Fibroblast of the conjunctiva (primary cell): ENCODE measurements at places on chromosomes 1 and 21.

DNA sequence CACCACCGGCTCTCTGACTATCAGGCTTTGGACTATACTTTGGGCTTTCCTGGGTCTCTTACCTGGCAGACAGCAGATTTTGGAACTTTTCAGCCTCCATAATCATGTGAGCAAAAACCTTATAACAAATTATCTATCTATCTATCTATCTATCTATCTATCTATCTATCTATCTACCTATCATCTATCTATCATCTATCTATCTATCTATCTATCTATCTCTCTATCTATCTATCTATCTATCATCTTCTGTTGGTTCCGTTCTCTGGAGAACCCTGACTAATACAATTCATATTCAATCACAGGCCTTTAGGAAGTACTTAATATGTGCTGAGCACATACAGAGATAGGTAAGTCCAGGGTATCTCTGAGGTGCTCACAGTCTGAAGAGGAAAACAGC lies 18.7 kb upstream of the SCMH1 start:
- no peak for DNase-seq

DNA sequence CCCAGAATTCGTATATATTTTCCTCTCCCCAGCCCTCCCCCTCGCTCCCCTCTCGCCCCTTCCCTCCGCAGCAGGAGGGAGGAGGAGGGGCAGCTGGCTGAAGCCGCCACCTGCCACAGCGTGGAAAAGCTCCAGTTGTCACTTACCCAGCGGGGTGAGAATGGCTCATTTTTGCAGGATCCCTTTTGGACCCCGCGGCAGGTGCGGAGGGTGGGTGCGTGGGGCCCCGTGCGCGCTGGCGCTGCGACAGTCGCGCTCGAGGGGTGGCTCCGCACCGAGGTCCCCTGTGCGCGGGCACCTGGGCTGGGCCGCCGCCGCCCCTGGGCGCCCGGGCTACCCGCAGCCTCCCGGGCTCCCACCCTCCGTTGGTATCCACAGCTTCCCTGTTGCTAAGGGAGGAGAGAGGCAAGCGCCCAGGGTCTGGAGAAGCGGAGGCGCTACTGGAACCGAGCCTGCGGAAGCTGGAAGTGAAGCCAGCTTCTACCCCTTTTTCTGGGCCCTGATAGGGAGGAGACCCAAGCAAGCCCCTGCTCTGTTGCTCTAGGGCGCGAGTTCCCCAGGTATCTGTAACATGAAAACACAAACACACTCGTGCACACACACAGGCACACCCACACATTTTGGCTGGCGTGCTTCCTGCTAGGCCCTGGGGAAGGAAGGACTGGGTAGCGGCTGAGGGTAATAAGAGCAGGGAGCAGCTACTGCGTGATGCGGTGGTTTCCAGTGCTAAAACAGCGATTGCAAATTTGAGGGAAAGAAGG lies at the start of gene ERICH3:
TSS of gene ERICH3 (minus strand) at position 442 of the 761 bp plus-strand sequence. CDS start at position 169, 273 bp downstream.
- DNase-seq = no peak

GRCh38 chr1:202107801-202108731 lies 14.7 kb upstream of the GPR37L1 start:
- DNase-seq = no peak

- peak; percentile 69 for DNase-seq
Observed at GRCh38 chr1:236063919-236064673, 794 bp downstream of the NID1 start.

DNA sequence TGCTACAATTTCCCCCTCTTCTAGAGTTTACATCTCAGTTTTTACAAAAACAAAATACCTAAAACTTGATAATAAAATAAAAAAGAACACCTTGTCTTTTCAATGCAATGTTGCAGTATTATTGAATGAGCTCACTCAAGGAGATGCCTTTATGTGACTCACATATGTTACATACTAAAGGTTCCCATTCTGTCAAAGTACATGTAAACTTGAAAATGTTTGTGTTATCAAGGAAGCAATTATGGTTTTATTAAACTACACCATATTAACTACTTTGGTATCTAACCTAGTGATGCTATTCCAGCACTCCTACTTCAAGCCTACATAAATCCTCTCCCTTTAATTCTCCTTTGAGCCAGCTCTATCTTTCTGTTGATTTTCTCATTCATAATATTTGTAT lies 658.3 kb downstream of the PTPRC start:
- DNase-seq = no peak

- peak; percentile 79 for DNase-seq
Observed at GRCh38 chr1:201903135-201903534, 14.4 kb downstream of the SHISA4 start.

GRCh38 chr21:39531064-39531463 lies 79.3 kb downstream of the SH3BGR start:
- no peak for DNase-seq

- no peak for DNase-seq
Observed at GRCh38 chr1:116766616-116767469, 12.6 kb downstream of the CD2 start.

- DNase-seq = no peak
Observed at GRCh38 chr1:14887764-14888350, 265.7 kb upstream of the TMEM51 start.

DNA sequence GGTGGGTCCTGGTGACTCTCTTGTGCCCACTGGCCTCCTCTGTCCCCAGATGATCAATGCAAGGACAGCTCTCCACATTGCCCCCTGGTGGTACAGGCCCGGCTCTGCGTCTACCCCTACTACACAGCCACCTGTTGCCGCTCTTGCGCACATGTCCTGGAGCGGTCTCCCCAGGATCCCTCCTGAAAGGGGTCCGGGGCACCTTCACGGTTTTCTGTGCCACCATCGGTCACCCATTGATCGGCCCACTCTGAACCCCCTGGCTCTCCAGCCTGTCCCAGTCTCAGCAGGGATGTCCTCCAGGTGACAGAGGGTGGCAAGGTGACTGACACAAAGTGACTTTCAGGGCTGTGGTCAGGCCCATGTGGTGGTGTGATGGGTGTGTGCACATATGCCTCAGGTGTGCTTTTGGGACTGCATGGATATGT lies 10.8 kb downstream of the ADAMTSL4 start:
- no peak for DNase-seq

DNA sequence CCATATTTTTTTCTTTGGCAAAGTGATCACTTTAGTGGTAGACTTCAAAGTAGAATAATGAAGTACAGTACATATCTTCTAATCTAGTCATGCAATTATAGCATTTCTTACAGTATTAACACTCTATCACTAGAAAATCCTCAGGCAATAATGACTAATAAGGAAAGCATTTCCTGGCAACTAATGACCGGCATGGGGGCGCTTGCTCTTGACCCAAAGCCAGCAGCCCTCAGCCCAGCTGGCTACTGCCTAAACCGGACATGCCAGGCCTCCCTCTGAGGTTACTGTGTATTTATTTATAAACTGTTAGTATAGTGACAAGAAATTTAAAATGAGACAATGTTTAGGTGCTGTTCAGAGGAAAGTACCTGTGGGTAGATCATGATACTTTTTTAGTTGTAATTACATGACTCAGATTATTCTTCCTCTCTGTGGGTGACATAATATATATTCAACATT lies 633.8 kb downstream of the PTPRC start:
- peak; percentile 72 for DNase-seq

- DNase-seq = no peak
Observed at GRCh38 chr1:91609551-91609950, 108.9 kb downstream of the CDC7 start.

DNA sequence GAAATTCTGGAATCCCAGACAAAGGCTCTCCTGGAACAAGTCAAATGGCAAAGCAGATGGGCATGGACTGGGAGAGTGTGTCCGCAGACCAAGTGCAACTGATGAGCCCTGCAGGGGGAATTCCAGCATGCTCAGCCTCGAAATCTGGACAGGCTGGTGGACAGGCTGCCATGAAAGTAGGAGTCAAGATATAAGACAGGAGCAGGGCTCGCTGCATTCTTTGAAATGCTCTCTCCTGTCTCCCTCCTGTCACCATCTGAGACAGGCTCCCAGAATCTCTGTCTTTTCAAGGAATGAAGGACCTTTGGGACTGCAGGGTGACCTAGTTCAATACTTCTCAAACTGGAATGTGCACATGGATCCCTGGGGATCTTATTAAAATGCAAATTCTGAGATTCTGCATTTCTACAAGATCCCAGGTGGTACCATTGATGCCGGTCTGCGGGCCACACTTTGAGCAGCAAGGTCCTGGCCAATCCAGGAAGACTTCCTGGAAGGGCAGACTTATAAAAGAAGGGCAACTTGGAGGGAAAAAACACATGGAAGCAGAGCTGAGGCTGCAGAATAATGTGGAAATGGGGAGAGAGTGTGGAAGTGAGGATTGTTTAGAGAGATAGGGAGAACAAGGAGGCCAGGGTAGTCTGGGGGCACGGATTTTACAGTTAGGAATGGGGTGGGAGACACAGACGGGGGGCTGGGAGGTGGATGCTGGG lies 29.8 kb downstream of the TNNT2 start:
- DNase-seq = no peak

DNA sequence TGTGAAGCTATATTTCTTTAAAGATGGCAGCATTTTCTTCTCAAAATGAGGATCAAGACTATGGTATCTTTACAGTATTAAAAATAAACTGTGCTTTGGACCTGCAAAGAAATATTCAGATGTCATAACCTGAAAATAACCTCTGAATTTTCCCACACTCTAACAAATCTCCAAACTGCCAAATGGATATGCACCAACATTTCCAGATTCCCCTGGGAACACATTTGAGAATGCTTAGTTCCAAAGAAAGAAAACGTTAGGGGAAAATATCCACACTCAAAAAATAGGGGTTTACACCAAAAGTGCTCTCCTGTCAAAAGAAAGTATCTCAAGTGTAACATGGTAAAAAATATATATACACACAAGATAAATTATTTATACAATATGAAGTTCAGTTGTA lies 69.1 kb upstream of the ARHGAP29 start:
- no peak for DNase-seq

DNA sequence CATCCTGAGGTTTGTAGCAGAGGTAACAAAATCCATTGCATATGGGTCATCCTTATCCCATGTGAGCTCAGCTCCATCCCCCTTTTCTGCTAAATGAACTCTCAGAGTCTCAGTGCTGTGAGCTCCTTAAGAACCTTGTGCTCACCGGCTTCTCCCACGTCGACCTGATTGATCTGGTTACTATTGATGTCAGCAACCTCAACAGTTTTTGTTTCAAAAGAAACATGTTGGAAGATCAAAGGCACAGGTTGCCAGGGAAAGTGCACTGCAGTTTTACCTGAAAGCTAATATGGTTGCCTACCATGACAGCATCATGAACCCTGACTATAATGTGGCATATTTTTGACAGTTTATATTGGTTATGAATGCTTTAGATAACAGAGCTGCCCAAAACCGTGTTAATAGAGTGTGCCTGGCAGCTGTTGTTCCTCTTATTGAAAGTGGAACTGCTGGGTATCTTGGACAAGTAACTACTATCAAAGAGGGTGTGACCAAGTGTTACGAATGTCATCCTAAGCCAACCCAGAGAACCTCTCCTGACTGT lies 131.4 kb downstream of the HS2ST1 start:
- DNase-seq = no peak

GRCh38 chr21:44484498-44485253 lies 29.4 kb downstream of the LRRC3 start:
- DNase-seq = no peak

GRCh38 chr1:79874289-79874688 lies 867.8 kb upstream of the ADGRL4 start:
- DNase-seq = no peak

DNA sequence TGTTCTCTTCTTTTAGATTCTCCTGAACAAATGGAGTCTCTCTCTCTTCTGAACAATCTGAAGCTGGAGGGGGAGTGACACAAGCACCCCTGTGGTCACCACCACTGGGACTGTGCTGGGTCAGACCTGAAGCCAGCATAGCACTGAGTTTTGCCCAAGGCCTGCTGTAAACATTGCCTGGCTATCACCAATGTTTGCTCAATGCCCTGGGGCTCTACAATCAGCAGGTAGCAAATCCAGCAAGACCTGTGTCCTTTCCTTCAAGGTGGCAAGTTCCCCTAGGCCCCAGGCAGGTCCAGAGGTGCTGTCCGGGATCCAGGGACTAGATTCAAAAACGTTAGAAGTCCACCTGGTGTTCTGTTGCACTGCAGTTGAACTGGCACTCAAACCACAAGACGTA lies 282.8 kb upstream of the PROX1 start:
- DNase-seq = no peak

GRCh38 chr1:155993595-155993994 lies 15.2 kb upstream of the ARHGEF2 start:
- DNase-seq = no peak

GRCh38 chr1:56448529-56449300 lies 130.6 kb downstream of the PLPP3 start:
- DNase-seq = no peak

DNA sequence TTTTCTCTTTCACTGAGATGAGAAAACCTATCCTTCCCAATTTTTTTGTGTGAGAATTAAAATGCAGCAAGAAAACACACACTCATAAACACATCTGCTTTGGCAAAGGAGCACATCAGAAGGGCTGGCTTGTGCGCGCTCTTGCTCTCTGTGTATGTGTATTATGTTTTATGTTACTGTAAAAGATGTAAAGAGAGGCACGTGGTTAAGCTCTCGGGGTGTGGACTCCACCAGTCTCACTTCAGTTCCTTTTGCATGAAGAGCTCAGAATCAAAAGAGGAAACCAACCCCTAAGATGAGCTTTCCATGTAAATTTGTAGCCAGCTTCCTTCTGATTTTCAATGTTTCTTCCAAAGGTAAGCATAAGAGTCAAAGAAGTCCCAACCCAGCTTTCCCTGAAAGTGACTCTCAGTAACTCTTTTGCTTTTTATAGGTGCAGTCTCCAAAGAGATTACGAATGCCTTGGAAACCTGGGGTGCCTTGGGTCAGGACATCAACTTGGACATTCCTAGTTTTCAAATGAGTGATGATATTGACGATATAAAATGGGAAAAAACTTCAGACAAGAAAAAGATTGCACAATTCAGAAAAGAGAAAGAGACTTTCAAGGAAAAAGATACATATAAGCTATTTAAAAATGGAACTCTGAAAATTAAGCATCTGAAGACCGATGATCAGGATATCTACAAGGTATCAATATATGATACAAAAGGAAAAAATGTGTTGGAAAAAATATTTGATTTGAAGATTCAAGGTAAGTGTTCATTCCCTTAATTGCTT lies at the start of gene CD2:
TSS of gene CD2 (plus strand) at position 233 of the 780 bp plus-strand sequence. CDS start at position 296, 63 bp downstream.
- no peak for DNase-seq

DNA sequence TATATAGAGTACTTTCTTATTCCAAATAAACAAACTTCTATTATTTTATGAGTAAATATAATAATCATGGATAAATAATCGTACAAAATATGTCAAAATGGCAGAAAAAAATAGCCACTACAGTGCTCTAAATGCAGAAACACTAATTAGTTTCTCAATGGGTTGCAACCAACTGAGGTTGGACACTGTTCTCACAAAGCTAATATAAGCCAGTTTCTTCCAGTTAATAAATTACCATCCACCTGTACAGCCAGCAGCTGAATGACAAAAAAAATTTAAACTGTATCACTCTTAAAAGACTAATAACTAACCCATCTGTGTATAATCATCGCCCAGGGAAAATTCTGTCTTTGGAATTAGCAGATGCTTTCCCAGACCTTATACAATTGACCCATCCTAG lies 36.9 kb downstream of the GDAP2 start:
- no peak for DNase-seq

- DNase-seq = no peak
Observed at GRCh38 chr1:81805537-81806431, 5.0 kb downstream of the ADGRL2 start.

- no peak for DNase-seq
Observed at GRCh38 chr1:229480495-229480894, 27.6 kb downstream of the NUP133 start.

- no peak for DNase-seq
Observed at GRCh38 chr1:186214791-186215190, 160.3 kb downstream of the TPR start.

GRCh38 chr1:214859647-214860046 lies 222.9 kb upstream of the KCNK2 start:
- DNase-seq = no peak

- no peak for DNase-seq
Observed at GRCh38 chr1:226892524-226892875, 22.1 kb downstream of the PSEN2 start.
